SJSA1 (cell line): ENCODE measurements at places on chromosomes 1 and 21. TPM values are rescaled to one million over a fixed set of nuclear protein-coding genes. Genes with fewer than 3 reads are reported as not detected.

- peak; percentile 90 for DNase-seq
These were observed at the start of gene ENTREP3 for GRCh38 chr1:155255243-155256007. Gene ENTREP3 (minus strand): TSS chr1:155255483. CDS start chr1:155254877, 606 bp downstream.

GRCh38 chr1:11531314-11531870, 52.4 kb downstream of the DISP3 start:
- DNase-seq, result no peak

The PERM1 gene
- 0.11 TPM in 1 of 2 replicates, not detected in the other for total RNA-seq

DNA sequence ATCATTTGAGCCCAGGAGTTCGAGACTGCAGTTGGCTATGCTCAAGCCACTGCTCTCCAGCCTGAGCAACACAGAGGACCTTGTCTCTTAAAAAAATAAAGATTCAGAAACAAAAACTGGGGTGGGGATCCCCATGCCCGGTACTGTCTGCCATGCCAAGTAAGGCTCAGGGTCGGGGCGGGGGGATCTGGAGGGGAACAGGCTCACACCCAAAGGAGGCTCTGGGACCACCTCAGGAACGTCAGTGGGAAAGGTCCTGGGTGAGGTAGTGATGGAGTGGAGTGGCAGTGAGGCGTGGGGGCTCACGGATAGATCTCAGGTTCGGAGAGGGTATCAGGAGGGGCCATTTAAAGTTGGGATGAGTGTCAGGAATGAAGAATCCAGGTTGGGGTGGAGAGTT, 765 bp upstream of the S100A4 start:
- no peak for DNase-seq

The TNFRSF9 gene
- total RNA-seq, result 3.4 and 5.6 TPM in 2 replicates

The LORICRIN gene
- total RNA-seq, result not detected in 2 replicates

The PLK3 gene
- total RNA-seq, result 7.0 and 9.6 TPM in 2 replicates

GRCh38 chr1:210250665-210250997, 18.0 kb downstream of the SERTAD4 start:
- no peak for DNase-seq

The CD101 gene
- total RNA-seq, result 0.05 and 0.50 TPM in 2 replicates

- no peak for DNase-seq
These were observed 522.3 kb downstream of the COL11A1 start for GRCh38 chr1:102586022-102586421.

GRCh38 chr1:151916726-151917370, 7.5 kb upstream of the THEM4 start:
- DNase-seq, result no peak
